ENCODE measurements at places on chromosomes 3 and 15. TPM values are rescaled to one million over a fixed set of nuclear protein-coding genes. Genes with fewer than 3 reads are reported as not detected.

DNA sequence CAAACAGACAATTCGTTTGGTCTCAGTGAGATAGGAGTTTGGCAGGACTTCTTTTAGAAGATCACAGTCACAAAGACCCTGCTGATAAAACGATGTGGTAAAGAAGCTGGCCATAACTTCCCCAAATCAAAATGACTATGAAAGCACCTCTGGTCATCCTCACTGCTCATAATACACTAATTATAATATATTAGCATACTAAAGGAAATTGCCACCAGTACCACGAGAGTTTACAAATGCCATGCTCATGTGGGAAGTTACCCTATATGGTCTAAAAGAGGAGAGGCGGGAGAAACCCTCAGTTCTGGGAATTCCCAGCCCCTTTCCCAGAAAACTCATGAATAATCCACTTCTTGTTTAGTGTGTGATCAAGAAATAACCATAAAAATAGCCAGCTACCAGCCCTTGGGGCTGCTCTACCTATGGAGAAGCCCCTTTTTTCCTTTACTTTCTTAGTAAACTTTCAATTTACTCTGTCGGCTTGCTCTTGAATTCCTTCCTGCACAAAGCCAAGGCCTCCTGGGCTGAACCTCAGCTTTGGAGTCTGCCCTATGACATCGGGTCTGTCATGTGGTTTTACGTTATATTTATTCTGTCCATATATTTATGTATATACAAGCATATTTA, 115.8 kb upstream of the IGSF10 start:
- DNase-seq: no peak

DNA sequence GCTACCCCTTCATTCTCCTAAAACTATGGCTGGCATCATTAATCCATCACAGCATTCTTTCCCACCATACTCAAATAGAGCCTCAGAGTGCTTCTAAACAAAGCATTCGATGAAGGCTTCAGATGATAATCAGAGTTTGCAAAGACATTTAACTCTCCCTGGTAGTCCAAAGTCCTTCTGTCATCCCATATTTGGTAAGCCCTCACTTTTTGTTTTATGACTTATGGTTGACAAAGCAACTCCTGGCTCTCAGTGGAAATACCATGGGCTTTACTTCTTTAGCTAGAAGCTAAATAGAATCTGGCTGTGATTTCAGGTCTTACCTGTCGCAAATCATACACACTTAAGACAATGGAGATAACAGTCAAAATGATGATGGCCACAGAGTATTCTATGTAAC, 27.8 kb downstream of the ATP13A5 start:
- DNase-seq: no peak

GRCh38 chr3:17931131-17931530, 188.7 kb upstream of the TBC1D5 start:
- no peak for DNase-seq

The CX3CR1 gene
- not detected for total RNA-seq

All from PC-9 (cell line).